Activated T-helper 1 cell treated with anti-CD3 and anti-CD28 coated beads, Interleukin-2, amount 50 U/mL, for 16 hours (primary cell): ENCODE measurements at places on chromosomes 3 and 15.

DNA sequence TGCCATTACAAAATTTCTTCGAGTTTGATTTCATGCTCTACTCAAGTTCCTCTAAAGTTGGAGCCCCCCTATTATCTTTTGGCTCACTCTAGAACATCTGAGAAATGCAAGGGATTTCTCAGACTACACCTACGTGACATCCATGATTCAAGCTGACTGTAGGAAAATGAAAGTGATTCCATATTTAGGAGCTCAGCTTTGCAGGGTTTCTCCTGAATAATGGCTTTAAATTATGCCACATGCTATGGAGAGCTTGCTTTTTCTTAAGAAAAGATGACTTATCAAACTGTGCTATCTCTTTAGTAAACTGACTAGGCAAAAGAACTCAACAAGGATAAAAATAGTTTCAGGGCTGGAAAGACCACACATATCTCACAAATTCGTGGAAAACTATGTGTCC lies 292.1 kb downstream of the LSAMP start:
- DNase-seq = no peak

DNA sequence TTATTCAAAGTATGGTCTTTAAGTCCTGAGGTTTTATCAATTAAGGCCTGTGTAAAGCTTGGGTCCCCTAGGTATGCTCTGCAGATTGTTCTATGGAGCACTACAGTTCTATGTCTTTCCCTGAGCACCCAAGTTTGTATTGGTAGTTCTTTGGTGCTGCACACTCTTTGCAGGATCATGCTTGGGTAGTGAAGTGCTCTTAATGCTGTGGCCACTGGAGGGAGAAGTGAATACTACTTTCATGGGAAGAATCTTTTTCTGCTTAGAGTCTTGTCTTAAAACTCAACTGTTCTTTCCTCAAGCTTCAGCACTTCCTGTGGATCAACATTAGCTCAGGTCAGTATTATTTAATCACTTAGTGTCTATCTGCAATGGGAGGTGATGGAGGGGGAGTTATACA lies 93.6 kb upstream of the CFAP20DC start:
- DNase-seq = no peak

- no peak for DNase-seq
Measured at GRCh38 chr15:35546511-35547381, 781 bp upstream of the DPH6 start.

DNA sequence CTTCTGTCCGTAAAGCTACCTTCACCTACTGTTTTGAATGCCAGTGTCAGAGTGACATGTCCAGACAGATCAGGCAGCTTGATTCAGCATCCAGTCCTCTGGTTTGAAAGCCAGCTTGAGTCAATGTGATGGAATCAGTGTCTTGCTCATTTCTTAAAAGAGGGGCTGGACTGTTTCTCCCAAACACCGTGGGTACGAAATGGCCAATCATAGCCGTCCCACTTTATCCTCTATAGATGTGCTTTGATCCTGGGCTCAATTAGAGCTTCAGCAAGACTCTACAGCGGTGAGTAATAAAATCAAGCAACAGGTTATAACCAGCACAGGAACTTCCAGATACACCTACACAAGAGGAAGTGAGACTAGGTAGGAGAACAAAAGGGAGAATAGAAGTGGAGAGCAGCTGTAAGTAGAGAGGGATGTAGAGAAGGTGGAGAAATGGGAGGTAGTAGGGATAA lies 17.0 kb upstream of the OR5K1 start:
- no peak for DNase-seq

DNA sequence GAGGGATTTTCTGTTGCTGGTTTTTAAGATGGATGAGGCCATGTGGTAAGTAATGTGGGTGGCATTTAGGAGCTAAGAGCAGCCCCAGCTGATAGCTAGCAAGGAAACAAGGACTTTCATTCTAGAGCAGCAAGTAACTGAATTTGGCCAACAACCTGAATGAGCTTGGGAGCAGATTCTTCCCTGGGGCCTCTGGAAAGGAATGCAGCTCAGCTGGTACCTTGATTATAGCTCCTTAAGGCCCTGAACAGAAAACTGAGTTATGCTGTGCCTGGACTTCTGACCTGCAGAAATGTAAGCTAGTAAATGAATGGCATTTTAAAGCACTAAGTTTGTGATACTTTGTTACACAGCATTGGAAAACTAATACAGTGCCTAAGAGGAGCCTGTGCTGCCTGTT lies 565.5 kb downstream of the PDCD6IP start:
- DNase-seq = no peak

- no peak for DNase-seq
Measured at GRCh38 chr15:68413363-68414205, 18.4 kb downstream of the ITGA11 start.

- DNase-seq = no peak
Measured at GRCh38 chr15:33941279-33942063, 26.8 kb upstream of the CHRM5 start.

DNA sequence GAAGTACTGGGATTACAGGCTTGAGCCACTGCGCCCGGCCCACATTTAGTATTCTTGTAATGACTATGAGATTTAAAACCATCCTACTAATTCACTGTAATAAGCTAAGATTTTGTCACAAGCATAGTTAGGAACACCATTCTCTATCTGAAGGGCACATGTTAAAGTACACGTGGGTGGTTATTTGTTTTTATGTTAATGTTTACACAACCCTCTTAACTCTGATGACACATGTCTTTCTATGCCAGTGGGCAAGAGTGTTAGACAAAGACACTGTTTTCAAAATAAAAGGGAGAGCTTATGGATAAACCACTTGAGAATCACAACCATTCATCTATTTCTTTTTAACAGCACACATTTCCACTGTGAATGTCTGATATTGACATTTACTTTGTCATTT lies 537.6 kb upstream of the IL12A start:
- DNase-seq = no peak

GRCh38 chr15:35980719-35981118 lies 434.8 kb upstream of the DPH6 start:
- no peak for DNase-seq

- DNase-seq = no peak
Measured at GRCh38 chr3:96646596-96646995, 167.8 kb upstream of the EPHA6 start.

- DNase-seq = no peak
Measured at GRCh38 chr3:113623324-113623723, 73.1 kb downstream of the USF3 start.

GRCh38 chr3:177516158-177517011 lies 319.1 kb upstream of the TBL1XR1 start:
- no peak for DNase-seq

- no peak for DNase-seq
Measured at GRCh38 chr3:195204360-195205163, 66.4 kb downstream of the XXYLT1 start.

- no peak for DNase-seq
Measured at GRCh38 chr3:100073714-100074307, 40.5 kb downstream of the FILIP1L start.

DNA sequence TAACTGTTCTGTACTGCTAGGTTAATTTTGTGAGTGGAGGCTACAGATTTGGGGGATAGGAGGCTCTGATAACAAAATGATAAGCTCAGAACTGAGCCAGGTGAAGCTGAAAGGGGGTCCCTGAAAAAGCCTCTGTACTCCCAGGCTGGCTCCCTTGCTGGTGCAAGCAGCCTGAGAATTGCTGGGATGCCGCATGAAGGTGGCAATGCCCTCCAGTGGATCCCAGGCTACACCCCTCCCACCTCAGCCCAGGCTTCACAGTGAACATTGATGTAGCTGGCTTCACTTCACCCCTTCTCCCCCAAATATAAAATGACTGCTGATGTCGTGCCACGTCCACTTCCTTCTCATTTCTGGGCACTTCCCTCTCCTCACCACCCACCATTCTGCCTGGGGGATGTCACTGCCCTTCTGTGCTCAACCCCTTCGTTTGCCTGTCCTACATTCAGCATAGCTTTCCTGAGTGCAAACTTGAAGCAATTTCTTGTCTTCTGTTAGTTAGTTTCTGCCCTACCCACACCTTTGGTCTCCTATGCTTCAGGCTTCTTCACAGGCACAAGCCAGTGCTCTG lies 9.7 kb upstream of the ARHGEF26 start:
- no peak for DNase-seq

- no peak for DNase-seq
Measured at GRCh38 chr3:13125092-13126015, 52.1 kb upstream of the IQSEC1 start.

DNA sequence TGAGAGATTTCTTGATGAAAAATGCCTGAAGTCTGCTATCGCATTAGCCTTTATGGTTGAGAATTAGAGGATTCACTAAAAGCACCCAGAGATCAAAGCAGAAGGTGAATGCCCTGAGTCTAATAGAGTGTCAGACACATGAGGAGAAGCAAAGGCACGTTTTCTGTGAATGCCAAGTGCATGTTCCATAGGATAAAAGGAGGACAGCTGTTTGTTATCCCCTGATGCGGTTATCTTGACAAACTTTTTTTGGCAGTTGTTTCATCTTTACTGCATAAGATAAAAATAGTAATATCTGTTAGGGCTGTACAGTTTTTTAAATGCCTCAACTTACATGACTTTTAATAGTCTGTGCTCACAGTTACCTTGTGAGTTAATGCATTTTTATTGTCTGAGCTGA lies 65.3 kb upstream of the CD96 start:
- no peak for DNase-seq

- no peak for DNase-seq
Measured at GRCh38 chr3:131543714-131544113, 40.9 kb upstream of the MRPL3 start.

- DNase-seq = no peak
Measured at GRCh38 chr15:23370578-23370977, 16.0 kb downstream of the GOLGA8S start.

GRCh38 chr3:183208260-183208659 lies 44.8 kb upstream of the B3GNT5 start:
- DNase-seq = no peak

DNA sequence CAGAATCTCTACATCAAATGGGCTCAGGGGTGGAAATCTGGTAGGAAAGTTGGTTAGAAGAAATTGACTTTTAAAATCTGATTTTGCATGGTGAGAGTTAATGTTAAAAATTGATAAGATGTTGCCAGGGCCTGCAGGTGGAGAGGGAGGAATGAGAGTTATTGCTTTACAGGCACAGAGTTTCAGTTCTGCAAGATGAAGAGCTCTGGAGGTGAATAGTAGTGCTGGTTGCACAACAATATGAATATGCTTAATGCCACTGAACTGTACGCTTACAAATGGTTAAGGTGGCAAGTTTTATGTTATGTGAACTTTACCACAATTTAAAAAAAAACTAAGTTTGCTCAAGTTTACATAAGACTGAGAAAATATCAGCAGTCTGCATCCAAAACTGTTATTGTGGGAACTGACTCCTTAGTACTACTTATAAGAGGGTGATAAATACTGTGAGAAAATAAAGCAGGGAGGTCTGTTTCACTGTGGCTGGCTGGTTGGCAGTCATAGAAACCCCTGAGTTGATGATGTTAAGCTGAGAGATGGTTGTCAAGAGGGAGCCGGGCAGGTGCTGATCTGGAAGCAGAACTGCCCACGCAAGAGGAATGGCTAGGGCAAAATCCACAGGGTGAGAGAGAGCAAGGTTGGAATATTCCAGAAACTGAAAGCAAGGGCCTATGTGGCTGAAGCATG lies 144.9 kb downstream of the EDEM1 start:
- no peak for DNase-seq

- no peak for DNase-seq
Measured at GRCh38 chr3:17580901-17581300, 161.5 kb downstream of the TBC1D5 start.

GRCh38 chr3:146265720-146266119 lies 14.8 kb upstream of the PLSCR4 start:
- DNase-seq = no peak
